ENCODE measurements at places on chromosomes 16 and 17. TPM values are rescaled to one million over a fixed set of nuclear protein-coding genes. Genes with fewer than 3 reads are reported as not detected.

GRCh38 chr16:85616607-85617321, 3.6 kb downstream of the GSE1 start:
- no peak for DNase-seq
- H3K4me1 ChIP-seq = peaks cover 56% of the 10 kb centered on the region
- no peaks in the 10 kb centered on the region for H3K36me3 ChIP-seq
- peak overlapping the region; percentile 76 for H3K27ac ChIP-seq
- peak overlapping the region; percentile 20 for H3K4me3 ChIP-seq
- no peaks in the 10 kb centered on the region for H3K27me3 ChIP-seq

Gene BTBD17
- 0.94 TPM for total RNA-seq

Gene CCT6B
- total RNA-seq = 2.1 TPM

DNA sequence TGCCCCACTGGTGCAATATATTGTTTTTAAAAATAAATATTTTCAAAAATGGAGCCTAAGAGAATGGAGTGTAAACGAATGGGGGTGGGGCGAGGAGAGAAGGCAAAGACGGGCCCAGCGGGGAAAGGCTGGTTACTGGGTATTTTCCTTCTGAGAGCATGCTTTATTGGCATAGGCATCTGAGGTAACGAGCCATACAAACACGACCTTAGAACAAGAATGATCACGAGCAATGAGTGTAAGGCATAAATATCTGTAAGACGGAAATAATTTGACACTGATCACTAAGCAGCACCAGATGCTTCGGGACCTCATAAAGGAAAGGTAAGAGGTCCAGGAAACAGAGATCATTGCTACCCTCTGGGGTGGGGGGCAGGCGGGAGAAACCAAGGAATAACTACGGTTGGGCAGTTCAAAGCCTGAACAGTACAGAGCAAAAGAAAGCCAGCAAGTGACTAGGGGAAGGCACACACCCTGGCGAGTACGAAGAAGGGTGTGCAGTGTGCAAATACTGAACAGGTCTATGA, 959 bp downstream of the SSH2 start:
- H3K4me1 ChIP-seq = peaks cover 12% of the 10 kb centered on the region
- H3K36me3 ChIP-seq = no peaks in the 10 kb centered on the region
- H3K27me3 ChIP-seq = no peaks in the 10 kb centered on the region
- no peak for DNase-seq
- H3K27ac ChIP-seq = peak overlapping the region; percentile 88
- no peak overlapping the region for H3K4me3 ChIP-seq

Gene OTOA
- 0.07 TPM for total RNA-seq

Gene KCNG4
- not detected for total RNA-seq

- peaks cover 37% of the 10 kb centered on the region for H3K36me3 ChIP-seq
- no peak overlapping the region for H3K4me3 ChIP-seq
- no peaks in the 10 kb centered on the region for H3K27me3 ChIP-seq
- DNase-seq = no peak
- H3K4me1 ChIP-seq = peaks cover 36% of the 10 kb centered on the region
These were observed 1.1 kb downstream of the ORC6 start for GRCh38 chr16:46690281-46691178.

Gene MYH2
- total RNA-seq = 1.5 TPM

DNA sequence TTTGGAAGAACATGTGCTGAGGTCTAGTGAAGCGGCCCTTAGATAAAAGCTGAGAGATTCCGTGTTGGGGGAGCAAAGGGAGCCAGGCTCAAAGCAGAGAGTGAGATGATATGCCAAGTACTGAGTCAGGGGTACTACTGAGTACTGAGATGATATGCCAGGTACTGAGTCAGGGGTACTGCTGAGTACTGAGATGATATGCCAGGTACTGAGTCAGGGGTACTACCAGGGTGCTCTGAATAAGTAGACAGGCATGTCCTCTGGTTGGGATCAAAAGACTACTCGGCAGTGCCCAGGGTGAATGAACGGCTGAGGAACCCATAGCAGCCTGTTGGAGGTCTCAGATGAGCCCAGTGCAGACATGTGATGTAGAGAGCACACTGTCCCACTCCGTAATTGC, 239.0 kb downstream of the SOX9 start:
- H3K27me3 ChIP-seq = peaks cover 3% of the 10 kb centered on the region

GRCh38 chr17:80594431-80595269, 50.0 kb downstream of the RPTOR start:
- DNase-seq = no peak
- no peaks in the 10 kb centered on the region for H3K36me3 ChIP-seq
- no peak overlapping the region for H3K4me3 ChIP-seq

DNA sequence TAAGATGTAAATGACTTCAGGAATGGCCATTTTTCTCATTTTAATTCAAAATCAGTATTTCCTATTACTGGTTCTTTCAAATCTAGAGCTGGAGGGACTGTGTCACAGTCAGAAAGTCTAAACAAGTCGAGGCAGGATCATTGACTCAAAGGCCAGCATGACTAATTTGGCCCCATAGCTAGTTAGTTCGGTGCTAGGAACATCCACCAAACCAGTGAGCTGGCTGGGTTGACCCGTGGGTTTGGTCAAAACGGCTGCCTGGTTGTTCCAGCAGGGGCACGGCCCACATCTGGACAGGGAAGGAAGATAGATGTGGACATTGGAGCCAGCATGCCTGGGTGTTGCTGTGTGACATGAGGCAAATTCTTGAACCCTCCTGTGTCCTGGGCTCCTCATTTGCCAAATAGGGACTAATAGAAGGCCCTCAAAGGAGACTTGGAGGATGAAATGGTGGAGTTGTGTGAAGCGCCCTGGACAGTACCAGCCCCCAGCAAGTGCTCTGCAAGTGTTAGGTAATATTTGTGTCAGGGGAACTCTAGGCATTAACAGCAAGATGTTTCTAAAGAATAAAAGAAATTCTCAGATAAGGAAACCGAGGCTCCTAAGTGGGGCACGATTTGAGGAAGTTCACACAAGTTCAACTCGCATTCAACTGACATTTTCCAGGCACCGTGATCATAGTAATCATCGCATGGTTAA, 46.2 kb downstream of the MEOX1 start:
- no peaks in the 10 kb centered on the region for H3K36me3 ChIP-seq
- no peak overlapping the region for H3K27ac ChIP-seq
- DNase-seq = no peak
- no peak overlapping the region for H3K4me3 ChIP-seq

Data from WTC11 (cell line).